ENCODE measurements at places on chromosomes 12 and 14.

GRCh38 chr12:88955531-88955930, 375.3 kb upstream of the KITLG start:
- no peak for DNase-seq

GRCh38 chr14:31261859-31262731, 54.5 kb upstream of the HECTD1 start:
- DNase-seq = no peak

DNA sequence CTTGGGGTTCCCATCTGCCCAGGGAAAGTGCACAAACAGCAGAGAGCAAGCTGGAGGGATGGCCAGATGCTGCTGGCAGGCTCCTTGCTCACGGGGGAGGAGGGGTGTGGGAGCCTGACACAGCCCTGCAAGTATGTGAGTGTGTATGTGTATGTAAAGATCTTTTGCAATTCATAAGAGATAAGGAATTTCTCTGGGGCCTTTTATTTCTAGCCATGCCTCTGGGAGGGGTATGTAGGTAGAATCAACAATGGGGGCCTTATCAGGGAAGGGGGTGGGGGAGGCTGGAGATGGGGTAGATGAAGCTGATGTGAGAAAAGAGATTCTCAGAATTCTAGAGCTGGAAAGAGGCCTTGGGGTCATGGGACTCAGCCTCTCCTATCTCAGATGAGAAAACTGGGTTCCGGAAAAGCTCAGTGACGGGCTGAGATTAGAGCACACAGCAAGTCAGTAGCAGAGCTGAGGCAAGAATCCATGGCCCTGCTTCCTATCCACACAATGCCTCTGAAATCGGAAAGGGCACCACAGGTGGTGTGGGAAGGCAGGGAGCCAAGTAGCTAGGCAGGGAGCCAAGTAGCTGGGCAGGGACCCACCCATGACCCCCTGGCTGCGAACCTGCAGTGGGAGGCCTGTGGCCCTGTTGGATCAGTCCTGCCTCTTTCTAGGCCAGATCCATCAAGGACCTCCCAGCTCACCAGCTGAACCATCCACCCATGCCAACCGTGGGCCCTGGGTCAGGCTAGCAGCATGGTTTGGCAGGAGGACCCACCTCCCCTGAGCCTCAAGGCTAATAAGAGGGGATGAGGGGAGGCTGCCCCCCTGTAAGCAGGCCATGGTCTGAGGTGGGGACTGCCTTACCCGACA, 54.7 kb downstream of the PLEKHG3 start:
- no peak for DNase-seq

- no peak for DNase-seq
Measured at GRCh38 chr12:50087995-50088394, 2.9 kb downstream of the SMARCD1 start.

GRCh38 chr12:108131657-108132126, 2.6 kb downstream of the WSCD2 start:
- DNase-seq = no peak

DNA sequence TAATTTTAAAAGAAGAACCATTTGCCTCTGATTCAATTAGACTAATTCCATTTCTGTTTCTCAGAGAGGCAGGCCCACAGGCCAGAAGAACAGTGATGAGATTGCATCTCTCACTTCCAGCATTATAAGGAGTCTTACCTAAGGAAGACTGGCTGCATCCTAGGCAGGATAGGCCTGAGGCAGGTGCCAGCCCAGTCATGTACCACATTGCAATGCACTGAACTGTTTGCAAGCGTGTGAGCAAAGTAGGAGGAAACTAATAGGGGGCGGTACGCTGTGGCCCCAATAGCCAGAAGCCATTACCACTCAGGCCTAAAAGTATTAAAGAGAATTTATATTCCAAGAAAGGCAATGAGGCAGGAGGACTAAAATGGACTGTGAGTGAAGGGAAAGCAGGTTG, 12.1 kb upstream of the CNIH1 start:
- no peak for DNase-seq

- no peak for DNase-seq
Measured at GRCh38 chr12:78994168-78994791, 129.7 kb downstream of the SYT1 start.

- DNase-seq = no peak
Measured at GRCh38 chr12:124542021-124542949, 25.1 kb downstream of the NCOR2 start.

- DNase-seq = no peak
Measured at GRCh38 chr14:77265561-77266335, 5.3 kb downstream of the NGB start.

- peak; percentile 22 for DNase-seq
Measured at GRCh38 chr12:12714276-12715021, 2.7 kb upstream of the CDKN1B start.

DNA sequence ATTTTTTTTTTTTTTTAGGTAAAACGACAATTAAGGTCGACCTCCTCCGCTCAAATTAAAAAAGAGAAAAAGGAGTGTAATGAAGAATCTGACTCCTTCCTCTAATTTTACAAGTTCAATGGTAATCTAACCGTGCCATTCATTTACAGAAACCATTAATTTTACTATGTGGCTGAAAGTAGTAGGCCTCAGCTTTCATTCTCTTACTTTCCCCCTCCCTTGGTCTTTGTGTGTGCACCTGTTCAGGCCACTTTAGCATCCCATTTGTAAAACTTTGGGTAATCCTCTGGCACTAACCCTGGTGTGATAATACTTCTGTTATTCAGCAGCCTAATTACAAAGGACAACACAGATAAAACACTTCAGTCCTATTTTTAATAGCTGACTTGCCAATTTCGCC, 128.1 kb downstream of the ASCL1 start:
- no peak for DNase-seq

DNA sequence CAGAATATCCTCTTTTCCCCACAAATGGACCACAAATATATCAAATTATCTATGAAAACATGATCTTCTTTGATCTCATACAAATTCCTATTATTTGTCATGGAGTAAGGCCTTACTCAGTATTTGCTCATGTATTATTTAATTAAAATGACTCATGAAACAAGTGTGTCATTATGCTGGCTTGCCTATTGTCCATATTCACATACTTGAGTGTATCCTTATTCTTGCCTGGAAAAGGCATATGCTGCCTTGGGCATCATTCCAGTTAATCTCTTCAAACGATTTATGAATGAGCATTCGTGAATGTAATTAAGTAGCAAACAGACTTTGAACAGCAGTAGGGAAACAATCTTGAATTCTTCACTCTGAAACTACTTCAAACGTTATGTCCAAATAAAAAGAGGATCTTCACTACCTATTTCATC, 22.6 kb upstream of the SNRPF start:
- DNase-seq = no peak

- no peak for DNase-seq
Measured at GRCh38 chr12:43551971-43552559, at the start of gene ADAMTS20. Gene ADAMTS20 (minus strand): TSS chr12:43552203. CDS start chr12:43551921, 282 bp downstream.

DNA sequence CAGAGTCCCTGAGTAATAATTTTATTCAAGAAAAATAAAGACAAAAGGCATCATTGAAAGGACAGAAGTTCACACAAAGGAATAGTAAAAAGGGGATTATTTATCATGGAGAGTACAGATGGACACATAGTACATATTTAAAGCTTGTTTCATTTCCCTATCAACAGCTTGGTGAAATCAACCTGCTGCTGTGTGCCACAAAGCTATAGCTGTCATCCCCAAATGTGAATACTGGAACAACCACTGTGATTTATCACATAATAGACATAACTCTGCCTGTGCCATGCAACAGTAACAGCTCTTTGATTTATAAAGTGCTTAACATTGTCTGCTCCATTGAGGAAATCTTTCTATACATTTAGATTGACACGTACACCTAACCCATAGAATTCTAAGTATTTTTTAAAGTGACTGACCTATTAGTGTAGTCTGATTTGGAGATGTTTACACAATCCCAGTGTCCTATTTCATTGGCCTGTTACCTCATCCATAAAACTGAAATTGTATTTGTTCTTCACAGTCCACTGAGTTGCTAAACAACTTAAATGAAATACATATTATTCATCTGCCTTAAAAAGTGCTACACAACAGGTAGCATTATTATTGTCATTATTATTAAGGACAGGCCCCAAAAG, 3.3 kb downstream of the NEMF start:
- DNase-seq = no peak

DNA sequence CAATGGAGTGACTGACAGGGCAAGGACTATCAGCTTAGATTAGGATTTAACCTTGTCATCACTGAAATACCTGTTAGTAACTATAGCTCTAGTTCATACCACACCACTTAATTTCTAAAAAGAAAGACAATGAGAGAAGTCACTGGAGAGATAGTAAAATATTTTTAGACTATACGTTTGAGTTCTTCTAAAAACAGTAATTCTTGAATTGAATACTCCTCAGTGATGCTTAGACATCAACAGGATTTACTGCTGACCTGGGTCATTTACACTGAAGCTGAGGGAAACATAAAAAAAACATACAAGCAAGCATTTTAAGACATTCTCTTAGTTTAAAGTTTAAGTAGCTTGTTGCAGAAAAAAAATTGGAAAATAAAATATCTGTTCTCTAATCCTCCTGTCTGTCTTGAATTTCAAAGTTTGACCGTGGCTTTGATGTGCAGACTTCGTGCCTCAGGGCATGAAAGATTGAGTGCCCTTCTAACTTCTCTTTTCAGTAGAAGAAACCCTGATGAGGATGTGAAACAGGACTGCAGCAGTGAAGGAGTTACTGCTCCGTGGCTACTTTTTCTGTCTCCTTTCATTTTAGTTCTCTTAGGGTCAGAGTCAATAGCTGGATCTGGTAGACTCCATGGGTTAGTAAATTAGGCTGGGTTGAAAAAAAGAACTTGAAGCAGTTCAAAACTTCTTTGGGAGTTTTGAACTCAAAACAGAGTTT, 172.2 kb downstream of the PTPRO start:
- DNase-seq = no peak
